ENCODE measurements at places on chromosomes 4 and X.

GRCh38 chrX:36336751-36337150, 417.2 kb downstream of the CFAP47 start:
- no peak for DNase-seq

GRCh38 chrX:41737065-41737464, 13.1 kb downstream of the GPR82 start:
- no peak for DNase-seq

- no peak for DNase-seq
Measured at GRCh38 chr4:82820689-82821088, 22.1 kb upstream of the SCD5 start.

DNA sequence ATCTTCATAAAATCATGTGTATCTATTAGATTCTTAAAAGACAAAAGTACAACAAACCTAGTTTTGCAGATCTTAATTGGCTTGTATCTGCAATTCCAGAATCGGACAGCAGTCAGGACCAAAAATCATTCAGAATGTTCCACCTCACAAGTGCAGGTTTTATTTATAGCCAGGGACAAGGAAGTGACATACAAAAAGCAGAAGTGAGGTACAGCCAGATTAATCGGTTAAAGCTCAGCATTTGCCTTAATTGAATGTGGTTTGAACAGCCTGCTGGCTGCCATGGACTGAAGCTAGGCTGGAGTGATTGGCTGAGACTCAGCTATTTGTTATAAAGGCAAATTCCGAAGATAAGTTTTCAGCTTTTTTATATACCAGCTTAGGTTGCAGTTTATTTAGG, 932.6 kb downstream of the C4orf33 start:
- DNase-seq: no peak

- no peak for DNase-seq
Measured at GRCh38 chr4:135122457-135122856, 920.9 kb upstream of the PABPC4L start.
